ENCODE measurements at places on chromosomes 16 and 17.

DNA sequence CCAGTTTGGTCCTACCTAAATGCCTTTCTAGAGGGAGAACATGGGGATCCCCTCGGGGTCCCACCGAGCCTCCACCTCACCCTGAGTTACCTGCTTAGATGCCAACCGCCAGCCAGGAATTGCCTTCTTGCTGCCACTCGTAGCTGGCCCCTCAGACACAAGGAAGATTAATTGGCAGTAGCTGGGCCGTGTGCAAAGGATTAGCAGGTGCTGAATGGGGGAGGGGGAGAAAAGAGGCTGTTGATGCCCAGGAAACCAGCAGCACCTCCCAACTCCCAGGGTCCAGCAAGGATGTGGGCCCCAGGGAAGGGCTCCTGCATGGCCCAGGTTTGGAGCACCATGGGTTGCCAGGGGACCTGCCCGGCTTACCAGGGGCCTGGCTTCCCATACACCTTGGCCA, at the start of gene CNGB1:
Gene CNGB1 (minus strand): TSS at position 159 of the 400 bp plus-strand sequence. CDS start 3,842 bp downstream, outside the sequence.
- no peak within 1 kb of the TSS for H3K27ac ChIP-seq
- H3K27me3 ChIP-seq: peaks cover 16% of the 10 kb centered on the region
- DNase-seq: no peak
- no peaks in the 10 kb centered on the region for H3K4me1 ChIP-seq
- no peak within 1 kb of the TSS for H3K4me3 ChIP-seq

- DNase-seq: no peak
- H3K4me3 ChIP-seq: no peak overlapping the region
- H3K27me3 ChIP-seq: peaks cover 3% of the 10 kb centered on the region
- peaks cover 28% of the 10 kb centered on the region for H3K4me1 ChIP-seq
Observed at GRCh38 chr16:57613514-57613913, 14.9 kb upstream of the ADGRG1 start.

DNA sequence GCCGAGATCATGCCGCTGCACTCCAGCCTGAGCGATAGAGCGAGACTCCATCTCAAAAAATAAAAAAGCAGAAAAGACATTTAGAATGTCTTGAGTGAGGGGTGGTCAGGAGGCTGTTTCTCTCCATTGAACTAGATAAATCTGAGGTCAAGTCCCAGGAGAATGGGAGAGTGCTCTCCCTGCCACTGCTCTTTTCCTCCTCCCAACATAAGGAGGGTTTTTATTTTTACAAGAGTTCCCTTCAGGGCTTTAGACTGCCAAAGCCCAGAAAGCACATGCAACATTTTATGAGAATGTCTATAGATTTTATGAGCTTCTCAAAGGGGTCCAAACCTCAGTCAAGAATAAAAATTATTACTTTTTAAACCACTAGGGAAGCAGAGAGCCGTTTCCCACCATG, 1.6 kb downstream of the RND2 start:
- no peaks in the 10 kb centered on the region for H3K27me3 ChIP-seq
- peaks cover 29% of the 10 kb centered on the region for H3K4me1 ChIP-seq
- no peak overlapping the region for H3K27ac ChIP-seq
- no peaks in the 10 kb centered on the region for H3K36me3 ChIP-seq
- DNase-seq: no peak

DNA sequence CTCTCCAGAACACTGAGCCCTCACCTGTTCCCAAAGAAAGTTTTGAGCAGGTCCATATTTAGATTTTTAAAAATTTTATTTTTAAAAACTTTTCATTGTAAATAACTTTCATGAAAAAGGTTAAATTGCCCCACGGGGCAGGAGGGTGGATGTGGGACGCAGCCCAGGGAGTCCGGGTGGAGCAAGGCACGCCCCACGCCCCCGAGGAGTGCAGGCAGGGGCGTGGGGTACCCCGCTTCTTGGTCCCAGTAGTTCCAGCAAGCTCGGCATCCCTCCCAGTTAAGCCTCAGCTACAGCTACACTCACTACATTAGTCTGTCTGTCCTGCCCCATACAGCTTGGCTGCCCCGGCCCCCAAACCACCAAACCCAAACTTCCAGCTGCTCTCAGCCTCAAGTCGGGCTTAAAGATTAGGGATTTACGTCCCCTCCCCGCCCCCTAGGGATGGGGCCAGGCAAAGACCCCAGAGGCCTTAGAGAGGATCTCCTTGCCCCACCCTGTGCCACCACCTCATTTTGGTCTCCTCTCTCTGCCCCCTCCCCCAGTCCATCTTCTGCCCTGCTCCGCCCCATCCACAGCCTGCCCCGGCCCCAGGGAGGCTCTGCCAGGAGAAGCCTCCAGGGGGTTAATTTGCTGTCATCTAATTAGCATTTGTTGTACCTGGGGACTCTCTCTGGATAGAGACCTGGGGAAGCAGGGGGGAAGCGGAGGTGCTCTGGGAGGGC, 4.6 kb downstream of the FOXJ1 start:
- no peak overlapping the region for H3K4me3 ChIP-seq
- H3K27me3 ChIP-seq: peaks cover 32% of the 10 kb centered on the region
- H3K36me3 ChIP-seq: peaks cover 1% of the 10 kb centered on the region
- H3K27ac ChIP-seq: no peak overlapping the region

GRCh38 chr16:85699628-85700027, 10.9 kb upstream of the GINS2 start:
- no peak for DNase-seq
- no peak overlapping the region for H3K4me3 ChIP-seq
- no peaks in the 10 kb centered on the region for H3K4me1 ChIP-seq
- no peaks in the 10 kb centered on the region for H3K27me3 ChIP-seq
- no peak overlapping the region for H3K27ac ChIP-seq

DNA sequence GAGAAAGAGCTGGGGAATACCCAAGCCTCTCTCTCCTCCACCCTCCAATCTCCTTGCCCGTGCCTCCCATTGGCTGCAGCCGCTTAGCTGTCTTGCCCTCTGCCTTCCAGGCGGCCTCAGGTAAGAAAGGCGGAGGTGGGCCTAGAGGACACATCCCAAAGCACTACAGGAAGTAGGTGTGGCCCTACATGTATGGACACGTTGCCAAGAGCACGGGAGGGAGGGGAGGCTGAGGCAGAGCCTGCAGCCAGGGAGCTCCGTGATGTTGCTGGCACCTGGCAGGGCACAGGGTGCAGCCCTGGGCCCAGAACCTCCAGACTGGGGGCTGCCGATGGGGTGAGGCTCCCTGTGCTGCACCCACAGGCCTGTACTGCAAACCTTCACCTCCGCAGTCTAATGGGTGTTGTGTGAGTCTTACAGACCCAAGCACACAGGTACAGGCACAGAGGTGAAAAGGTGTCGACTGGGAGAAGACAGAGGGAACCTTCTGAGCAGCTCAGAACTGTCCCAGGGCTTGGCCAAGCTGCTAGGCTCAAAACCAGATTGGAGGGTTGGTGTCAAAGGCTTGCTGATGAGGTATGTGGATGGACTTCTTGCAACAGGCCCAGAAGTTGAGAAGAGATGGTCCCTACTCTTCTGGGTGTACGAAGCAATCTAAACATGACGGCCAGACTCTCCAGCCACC, 23.5 kb upstream of the FOXK2 start:
- no peak for DNase-seq
- peak overlapping the region; percentile 71 for H3K27ac ChIP-seq
- H3K4me1 ChIP-seq: peaks cover 23% of the 10 kb centered on the region
- H3K36me3 ChIP-seq: peaks cover 2% of the 10 kb centered on the region

- H3K4me1 ChIP-seq: peaks cover 33% of the 10 kb centered on the region
- H3K4me3 ChIP-seq: no peak overlapping the region
- DNase-seq: no peak
- no peak overlapping the region for H3K27ac ChIP-seq
- H3K36me3 ChIP-seq: peaks cover 34% of the 10 kb centered on the region
- H3K27me3 ChIP-seq: no peaks in the 10 kb centered on the region
Observed at GRCh38 chr17:43216762-43217613, 5.3 kb downstream of the TMEM106A start.

GRCh38 chr16:11392041-11392581, 46.9 kb downstream of the RMI2 start:
- H3K4me1 ChIP-seq: peaks cover 15% of the 10 kb centered on the region
- no peak overlapping the region for H3K4me3 ChIP-seq
- H3K27ac ChIP-seq: no peak overlapping the region
- DNase-seq: no peak

DNA sequence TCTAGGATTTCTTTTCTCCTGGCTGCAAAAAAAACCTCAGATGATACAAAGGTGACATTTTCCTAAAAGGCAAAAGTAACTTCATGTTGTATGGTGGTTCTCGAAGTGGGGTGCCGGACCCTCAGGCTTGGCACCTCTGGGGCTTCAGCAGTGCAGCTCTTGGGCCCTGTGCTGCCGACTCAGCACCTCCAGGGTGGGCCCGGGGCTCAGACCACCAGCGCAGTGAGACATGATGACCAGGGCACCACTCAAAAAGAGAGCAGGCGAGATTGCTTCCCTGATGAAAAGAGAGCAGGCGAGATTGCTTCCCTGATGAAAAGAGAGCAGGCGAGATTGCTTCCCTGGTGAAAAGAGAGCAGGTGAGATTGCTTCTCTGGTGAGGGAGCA, 98.7 kb upstream of the ZNF750 start:
- H3K36me3 ChIP-seq: peaks cover 81% of the 10 kb centered on the region
- H3K27ac ChIP-seq: no peak overlapping the region
- no peaks in the 10 kb centered on the region for H3K4me1 ChIP-seq
- no peak for DNase-seq

- H3K36me3 ChIP-seq: no peaks in the 10 kb centered on the region
- no peak overlapping the region for H3K27ac ChIP-seq
- H3K27me3 ChIP-seq: no peaks in the 10 kb centered on the region
- DNase-seq: no peak
Observed at GRCh38 chr17:71316176-71316897, 804.5 kb upstream of the SOX9 start.

DNA sequence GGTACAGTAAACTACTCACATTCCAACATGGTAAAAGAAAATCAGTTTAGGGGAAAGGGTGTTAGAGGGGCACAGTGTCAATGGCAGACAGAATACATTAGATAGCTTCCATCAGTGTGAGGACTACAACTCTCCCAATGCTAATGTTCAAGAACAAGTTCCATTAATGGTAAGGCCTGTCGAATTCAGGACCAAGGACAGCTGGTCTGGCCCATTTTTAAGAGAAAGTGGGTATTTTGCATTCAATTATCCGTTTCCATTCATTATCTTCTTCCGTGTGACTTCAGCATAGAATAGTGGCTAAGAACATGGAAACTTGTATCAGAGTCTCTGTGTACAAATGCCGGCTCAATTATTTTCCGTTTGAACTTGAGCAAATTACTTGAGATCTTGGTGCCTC, 98.4 kb downstream of the XYLT1 start:
- no peak overlapping the region for H3K27ac ChIP-seq
- peaks cover 24% of the 10 kb centered on the region for H3K36me3 ChIP-seq
- DNase-seq: no peak
- no peaks in the 10 kb centered on the region for H3K27me3 ChIP-seq

DNA sequence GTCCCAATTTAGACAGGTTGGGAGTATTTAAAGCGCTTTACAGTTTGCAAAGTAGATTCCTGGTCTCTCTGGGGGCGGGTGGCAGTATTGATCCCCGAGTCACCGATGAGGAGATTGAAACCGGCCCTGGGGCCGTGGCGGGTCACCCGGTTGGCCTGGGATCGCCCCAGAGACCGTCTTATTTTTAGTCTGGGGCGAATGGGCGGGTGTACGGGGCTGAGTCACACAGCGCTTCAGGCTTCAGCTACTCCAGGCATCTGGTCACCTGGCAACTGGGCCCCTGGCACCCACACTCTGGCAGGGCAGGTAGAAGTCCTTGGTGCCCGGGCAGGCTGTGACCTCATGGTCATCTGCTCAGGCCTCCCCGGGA, 669 bp downstream of the MIEF2 start:
- peaks cover 55% of the 10 kb centered on the region for H3K4me1 ChIP-seq
- peak overlapping the region; percentile 91 for H3K27ac ChIP-seq
- H3K36me3 ChIP-seq: peaks cover 15% of the 10 kb centered on the region
- DNase-seq: peak; percentile 34
- no peaks in the 10 kb centered on the region for H3K27me3 ChIP-seq
- peak overlapping the region; percentile 84 for H3K4me3 ChIP-seq

- DNase-seq: no peak
- H3K4me3 ChIP-seq: no peak overlapping the region
Observed at GRCh38 chr17:61616783-61617182, 25.8 kb upstream of the NACA2 start.

DNA sequence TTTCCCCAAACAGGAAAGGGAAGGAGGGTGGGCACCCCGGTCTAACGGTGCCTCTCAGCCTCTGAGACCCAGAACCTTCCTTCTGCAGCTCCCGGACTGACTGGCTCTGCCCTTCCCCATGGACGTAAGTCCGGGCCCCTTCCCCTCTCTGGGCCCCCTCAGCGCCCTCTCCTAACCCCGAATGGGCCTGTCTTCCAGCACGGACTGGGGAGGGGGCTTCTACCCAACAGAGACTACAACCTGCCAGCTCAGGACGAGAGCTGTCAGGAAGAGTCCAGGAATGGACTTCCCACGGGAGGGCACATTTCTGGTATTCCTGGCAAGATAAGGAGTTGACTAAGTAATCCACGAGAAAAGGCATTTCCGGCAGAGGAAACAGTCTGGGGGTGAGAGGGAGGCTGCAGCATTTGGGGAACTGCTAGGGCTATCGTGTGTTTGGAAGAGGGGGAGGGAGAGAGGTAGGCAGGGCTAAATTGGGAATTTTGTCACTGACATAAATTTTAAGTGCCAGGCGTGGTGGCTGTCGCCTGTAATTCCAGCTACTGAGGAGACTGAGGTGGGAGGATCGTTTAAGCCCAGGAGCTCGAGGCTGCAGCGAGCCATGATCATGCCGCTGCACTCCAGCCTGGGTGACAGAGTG, 12.1 kb upstream of the ALDOA start:
- H3K36me3 ChIP-seq: no peaks in the 10 kb centered on the region
- no peak for DNase-seq
- H3K4me1 ChIP-seq: peaks cover 20% of the 10 kb centered on the region
- H3K27me3 ChIP-seq: no peaks in the 10 kb centered on the region
- H3K27ac ChIP-seq: no peak overlapping the region
- peak overlapping the region; percentile 86 for H3K4me3 ChIP-seq

GRCh38 chr16:80875616-80876015, 71.2 kb upstream of the CDYL2 start:
- peaks cover 15% of the 10 kb centered on the region for H3K27me3 ChIP-seq
- no peak overlapping the region for H3K27ac ChIP-seq
- H3K4me1 ChIP-seq: no peaks in the 10 kb centered on the region
- DNase-seq: no peak
- no peak overlapping the region for H3K4me3 ChIP-seq

DNA sequence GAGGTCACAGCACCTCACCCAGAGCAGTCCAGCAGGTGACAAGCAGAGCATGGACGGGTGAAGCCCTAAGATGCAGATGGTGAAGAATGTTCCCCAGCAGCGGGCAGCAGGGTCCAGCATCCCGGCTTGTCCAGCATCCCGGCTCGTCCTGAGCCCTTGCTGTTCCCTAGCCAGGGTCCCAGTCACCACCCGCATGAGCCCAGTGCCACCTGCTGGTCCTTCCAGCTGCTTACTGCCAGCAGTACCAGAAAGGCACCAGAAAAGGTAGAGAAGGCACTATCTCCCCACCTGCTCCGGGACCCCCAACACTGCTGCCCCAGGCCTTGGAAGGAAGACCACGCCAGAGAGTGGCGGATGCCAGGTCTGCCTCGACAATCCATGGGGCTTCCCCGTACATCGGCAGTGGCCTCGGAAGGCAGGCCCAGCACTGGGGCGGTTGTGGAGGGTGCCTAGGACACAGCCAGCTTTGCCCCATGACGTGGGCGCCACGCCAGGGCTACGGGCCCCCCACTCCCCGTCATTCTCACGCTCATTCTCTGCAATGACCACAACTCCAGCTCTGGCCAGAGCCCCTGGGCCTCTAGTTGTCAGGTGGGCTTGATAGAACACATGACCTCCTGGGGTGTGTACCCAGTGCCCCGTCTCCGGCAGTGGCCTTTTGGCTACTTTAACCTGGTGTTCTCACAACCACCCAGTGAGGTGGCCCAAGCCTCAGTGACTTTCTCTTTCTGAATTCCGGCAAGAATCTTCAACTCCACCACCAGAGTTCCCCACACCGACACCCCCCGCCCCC, 1.4 kb downstream of the CENPX start:
- H3K36me3 ChIP-seq: peaks cover 7% of the 10 kb centered on the region
- no peak overlapping the region for H3K27ac ChIP-seq
- peaks cover 33% of the 10 kb centered on the region for H3K4me1 ChIP-seq
- H3K27me3 ChIP-seq: no peaks in the 10 kb centered on the region
- DNase-seq: peak; percentile 40
- peak overlapping the region; percentile 88 for H3K4me3 ChIP-seq

Measured in stimulated activated naive B cell treated with anti-CD40 and anti-IgM and Interleukin-4, amounts not matched to agents 10 μg/mL and 1 μg/mL and 100 μg/mL, for 72 hours (primary cell).